ENCODE measurements at places on chromosomes 6 and 20.

DNA sequence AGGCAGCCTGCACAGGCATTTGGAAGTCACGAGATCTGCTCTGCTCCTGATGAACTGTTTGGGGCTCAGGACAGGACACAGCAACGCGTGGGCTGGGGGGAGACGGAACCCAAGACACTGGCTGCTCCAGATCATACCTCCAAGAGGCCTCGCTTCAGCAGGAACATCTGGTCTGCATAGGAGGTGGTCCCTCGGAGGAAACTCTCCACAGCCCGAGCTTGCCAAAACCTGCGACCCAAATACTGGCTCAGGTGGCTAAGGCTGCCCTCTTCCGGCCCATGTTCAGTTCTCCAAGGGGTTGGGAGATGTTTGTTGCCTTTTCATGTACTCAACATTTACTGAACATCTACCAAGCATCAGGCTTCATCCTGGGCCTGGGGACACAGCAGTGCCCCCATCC lies 51.7 kb downstream of the MYH7B start:
- no peak for DNase-seq

DNA sequence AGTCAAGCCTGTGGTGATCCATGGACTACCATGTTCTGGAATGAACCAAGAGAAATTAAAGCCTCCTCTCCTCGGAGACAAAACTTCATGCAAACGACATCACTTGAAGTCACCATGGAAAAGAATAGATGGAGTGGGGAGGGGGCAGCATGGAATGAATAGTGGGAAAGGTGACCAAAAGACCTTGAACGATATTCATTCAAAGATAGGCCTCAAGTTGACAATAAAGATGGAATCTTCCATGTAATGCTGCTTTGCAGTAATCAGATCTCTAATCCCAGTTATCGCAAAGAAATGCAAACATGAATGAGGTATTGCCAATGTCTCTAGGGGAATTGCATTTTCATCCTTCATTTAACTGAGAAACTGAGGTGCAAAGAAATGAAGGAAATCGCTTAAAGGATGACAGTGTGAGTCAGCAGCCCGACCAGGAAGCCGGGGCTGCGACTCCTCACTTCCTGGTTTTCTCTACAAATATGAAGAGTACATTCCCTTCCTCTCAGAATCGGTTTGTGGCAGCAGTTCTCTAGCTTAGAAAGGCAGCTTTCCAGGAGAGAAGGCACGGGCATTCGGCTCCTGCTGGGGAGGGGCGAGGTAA lies 65.6 kb upstream of the RREB1 start:
- no peak for DNase-seq

DNA sequence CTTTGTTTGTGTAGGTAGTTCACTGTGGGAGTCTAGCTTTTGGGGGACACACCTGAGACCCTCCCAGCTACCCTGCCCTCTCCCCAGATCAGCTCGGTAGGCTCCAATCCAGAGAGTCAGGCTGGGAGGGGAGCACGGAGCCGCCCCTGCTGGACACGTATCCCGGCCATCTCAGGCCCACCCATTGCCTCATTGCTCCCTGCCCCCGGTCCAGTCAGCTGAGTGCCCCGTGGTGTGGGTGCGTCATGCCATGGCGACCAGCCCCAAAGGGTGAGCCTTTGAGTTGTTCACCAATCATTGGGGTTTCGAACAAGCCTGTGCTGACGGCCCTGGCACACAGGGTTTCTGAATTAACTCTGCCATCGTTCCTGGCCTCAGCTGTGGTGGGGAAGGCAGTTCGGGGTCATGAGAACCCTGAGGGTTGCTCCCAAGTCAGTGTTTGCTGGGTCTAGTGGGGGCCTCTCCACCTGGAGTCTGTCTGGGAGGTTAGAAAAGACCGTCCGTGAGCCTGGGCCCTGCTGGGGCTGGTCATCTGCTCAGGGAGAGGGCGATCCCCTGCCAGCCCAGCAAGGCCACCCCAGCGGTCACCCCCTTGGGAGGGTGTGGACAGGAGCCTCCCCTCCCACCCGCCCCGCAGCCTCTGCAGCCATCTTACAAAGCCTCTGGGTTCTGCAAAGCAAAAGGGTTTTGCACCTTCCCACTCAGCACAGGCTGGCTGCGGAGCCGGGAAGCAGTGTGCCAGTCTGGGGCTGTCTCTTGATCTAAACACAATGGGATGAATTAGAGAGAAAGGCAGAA lies 34.5 kb downstream of the NTSR1 start:
- no peak for DNase-seq

GRCh38 chr6:145077382-145077781 lies 657.9 kb downstream of the EPM2A start:
- no peak for DNase-seq

GRCh38 chr20:39264506-39265172 lies 302.5 kb downstream of the DHX35 start:
- DNase-seq = peak; percentile 69

DNA sequence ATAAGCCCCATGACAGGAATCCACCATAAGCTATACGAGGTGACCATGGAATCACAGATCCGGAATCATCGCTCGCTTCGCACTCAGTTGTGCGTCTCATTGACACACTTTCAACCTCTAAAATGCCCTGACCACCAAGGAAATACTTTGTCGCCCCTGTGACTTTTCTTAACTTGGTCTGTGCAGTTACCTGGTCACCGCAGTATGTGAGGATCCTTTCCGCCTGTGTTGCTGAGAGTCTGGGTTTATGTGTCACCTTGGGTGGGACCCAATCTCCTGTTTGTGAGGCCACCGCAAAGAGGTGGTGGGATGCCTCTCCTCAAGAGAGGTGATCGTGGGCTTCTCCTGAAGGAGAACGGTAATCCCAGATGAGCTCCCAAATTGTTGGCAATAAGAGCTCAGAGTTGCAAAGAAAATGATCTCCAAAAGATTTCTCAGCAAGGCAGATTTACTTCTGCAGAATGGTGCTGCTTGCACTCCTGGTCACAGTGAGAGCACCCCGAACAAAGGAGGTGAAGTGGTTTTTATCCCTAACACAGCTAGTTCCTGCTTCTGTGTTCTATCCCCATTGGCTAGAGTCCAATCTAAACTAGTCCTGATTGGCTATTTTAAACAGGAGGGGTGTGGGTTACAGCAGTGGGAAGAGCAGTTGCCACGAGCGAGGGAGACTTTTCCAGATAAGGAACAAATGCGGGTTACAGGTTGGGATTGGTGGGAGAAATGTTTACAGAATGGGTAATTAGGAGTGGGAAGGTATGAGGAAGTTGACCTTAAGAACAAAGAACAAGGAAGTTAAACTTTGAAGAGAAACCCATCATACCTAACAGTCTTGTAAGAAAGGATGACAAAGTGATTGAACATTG lies 9.1 kb upstream of the ZNFX1 start:
- DNase-seq = no peak

- no peak for DNase-seq
Measured at GRCh38 chr6:93746892-93747291, 327.5 kb upstream of the EPHA7 start.

DNA sequence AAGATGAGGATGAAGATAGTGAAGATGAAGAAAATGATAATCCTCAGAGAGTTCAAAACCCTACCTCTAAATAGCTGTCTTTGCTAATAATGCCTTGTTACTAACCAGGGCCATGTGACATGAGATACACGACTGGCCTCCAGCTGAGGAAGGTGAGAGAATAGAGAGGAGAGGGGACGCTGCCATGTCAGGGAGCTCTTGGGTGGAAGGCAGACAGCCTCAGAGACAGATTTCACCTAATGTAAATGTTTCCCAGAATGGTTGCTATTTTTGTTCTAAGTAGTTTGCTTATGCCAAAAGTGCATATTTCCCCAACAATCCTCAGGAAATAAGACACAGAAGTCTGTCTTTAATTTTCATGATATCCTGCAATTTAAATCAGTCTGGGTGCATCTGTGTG lies 138.4 kb downstream of the ELOVL4 start:
- no peak for DNase-seq

GRCh38 chr20:39039261-39039660 lies 77.1 kb downstream of the DHX35 start:
- DNase-seq = no peak

DNA sequence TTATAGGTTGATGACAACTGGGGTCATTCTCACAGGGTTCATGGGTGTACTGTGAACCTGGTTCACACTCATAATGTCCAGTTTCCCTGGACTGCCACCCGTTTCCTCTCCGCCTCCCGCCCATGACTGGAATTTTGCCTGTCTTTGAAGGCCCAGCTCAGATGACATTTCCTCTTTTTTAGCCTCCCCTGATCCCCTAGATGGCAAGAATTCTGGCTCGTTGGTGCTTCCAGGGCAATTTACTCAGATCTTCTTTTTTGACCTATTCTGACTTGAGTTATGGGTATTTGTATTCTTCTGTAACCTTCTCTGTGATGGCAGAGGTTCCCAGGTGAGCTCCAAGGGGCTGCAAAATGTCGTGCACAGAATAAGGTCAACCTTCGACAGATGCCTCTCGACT lies 5.7 kb upstream of the CITED2 start:
- DNase-seq = no peak

GRCh38 chr6:26157251-26158075 lies 70.2 kb downstream of the HFE start:
- DNase-seq = no peak
